Stimulated activated CD8-positive, alpha-beta memory T cell treated with anti-CD3 and anti-CD28 coated beads, Interleukin-7, amount 100 ng/mL, for 48 hours (primary cell): ENCODE measurements at places on chromosomes 5 and 9.

- DNase-seq = no peak
These were observed 743.7 kb upstream of the GRAMD2B start for GRCh38 chr5:125679522-125679921.

DNA sequence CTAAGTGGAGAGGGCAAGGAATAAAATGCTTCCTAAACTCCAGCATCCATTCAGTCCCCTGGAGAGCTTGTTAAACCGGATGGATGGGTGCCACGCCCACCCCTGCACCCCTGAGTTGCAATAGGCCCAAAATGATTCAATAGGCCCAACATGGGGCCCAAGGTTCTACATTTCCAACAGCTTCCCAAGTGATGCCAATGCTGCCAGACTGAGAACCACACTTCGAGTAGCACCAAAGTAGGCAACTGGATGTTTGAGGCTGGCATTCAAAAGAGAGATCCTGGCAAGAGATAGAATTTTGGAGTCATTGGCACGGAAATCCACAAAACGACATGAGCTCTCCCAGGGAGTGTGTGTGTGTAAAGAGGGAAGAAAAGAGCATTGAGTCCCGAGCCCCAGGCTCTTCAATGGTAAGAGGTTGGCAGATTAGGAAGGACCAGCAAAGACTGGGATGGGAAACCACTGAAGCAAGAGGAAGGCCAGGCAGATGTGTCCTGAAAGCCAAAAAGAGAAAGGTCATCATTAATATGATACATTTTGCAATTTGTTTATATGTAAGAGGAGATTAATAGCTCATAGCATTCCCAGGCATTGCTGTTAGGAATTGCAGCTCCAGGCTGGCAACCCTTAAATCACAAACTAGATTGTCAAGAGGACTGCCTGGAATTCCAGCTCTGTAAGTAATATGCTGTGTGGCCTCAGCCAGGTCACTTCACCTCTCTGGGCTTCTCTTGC is 130.6 kb downstream of the KCNIP1 start:
- no peak for DNase-seq

- DNase-seq = no peak
These were observed 16.3 kb upstream of the LRRC14B start for GRCh38 chr5:174876-175465.

DNA sequence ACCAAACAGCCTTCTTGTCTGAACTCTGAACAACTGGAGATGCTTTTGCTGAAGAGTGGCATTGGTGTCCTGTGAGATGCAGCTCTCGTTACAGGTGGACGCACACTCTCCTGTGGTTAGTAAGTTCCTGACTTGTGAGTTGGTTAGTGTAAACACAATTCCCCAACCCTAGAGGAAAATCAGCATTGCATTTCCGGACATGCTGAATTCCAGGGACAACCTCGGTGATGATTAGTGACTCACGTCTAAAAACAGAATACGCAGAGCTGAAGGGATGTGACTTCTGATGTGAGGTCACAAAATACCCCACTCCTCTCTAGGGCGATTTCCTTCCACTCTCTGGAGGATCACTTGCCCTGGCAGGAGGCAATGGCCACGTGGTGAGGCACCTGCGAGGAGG is 5.0 kb downstream of the OR2V2 start:
- DNase-seq = no peak

DNA sequence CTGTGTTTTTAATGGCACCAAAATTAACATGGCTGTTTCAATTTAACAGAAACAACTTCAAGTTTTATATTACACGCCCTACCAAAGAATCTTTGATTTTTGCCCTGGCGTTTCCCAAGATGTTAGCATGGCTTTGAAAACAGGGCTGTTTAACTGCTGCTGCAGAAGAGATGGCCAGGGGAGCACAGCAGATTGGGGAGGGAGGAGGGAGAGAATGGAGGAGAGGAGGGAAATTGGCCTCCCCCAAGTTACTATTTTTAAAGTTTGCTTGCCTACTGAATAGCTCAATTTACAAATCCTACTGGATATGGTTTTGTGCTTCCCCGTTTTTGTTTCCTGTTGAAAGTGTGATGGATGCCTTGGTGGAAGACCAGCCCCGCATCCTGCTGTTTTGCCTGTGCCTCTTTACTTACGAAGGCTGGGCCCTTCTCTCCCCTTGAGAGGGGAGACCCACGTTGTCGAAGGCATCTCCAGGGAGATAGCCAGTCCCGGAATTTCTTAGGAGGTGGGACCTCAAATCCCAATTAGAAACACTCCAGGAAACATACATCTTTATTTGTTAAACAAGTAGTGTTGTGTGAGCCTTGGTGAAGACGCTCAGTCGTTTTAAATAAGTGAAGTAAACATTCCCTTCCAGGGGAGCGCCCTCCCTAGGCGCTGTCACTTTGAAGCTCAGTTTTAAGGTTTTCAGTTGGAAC is 98.6 kb downstream of the AOPEP start:
- no peak for DNase-seq

DNA sequence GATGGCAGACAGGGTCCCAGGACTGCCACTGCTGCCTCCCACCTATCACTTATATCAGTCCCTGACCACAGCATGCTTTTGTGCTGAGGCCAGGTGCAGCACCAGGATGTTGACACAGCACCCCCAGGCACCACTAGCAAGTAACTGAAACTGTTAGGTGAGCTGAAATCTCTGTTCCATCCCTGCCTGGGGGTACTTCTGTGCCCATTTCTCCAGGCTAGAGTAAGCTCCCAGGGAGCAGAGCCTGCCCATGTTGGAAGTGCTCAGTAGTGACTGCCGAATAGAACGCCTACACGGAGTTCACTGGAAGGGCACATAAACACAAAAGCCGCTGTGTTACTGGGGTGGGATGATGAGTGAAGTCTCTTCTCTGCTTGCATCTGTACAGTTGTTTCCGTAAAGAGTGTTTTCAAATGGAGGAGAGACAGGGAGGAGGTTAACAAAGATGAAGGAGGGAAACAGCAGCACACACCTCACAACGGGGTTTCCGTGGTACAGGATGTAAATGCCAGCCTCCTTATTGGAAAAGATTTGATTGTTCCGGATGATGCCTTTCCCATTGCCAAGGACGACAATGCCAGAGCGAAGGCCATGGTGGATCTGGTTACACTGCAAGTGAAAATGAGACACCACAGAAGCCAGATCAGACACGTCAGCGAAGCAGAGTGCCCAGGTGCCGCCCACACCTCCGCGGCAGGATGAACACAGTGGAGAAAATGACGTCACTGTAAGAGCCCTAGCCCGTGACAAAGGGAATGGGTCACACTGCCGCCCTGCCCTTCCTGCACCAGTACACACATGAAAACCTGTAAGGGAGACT is 43.1 kb downstream of the POLR1E start:
- peak; percentile 74 for DNase-seq

DNA sequence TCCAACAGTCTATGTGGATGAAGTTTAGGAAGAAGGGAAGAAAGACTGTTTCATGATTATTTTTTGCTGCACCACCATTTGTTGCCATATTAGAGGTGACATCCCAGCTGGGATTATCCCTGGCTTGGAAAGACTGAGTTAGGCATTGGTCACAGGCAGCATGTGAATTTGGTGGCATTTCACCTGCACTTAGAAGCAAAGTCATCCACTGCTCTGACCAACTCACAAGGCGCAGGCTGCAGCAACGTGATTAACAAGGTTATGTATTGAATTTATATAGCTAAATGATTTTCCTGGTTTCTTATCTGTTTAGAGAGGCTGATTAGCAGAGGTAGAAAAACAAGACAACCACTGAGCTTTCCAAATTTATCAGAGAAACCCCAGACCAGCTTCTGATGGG is 2.7 kb downstream of the FYB1 start:
- no peak for DNase-seq

DNA sequence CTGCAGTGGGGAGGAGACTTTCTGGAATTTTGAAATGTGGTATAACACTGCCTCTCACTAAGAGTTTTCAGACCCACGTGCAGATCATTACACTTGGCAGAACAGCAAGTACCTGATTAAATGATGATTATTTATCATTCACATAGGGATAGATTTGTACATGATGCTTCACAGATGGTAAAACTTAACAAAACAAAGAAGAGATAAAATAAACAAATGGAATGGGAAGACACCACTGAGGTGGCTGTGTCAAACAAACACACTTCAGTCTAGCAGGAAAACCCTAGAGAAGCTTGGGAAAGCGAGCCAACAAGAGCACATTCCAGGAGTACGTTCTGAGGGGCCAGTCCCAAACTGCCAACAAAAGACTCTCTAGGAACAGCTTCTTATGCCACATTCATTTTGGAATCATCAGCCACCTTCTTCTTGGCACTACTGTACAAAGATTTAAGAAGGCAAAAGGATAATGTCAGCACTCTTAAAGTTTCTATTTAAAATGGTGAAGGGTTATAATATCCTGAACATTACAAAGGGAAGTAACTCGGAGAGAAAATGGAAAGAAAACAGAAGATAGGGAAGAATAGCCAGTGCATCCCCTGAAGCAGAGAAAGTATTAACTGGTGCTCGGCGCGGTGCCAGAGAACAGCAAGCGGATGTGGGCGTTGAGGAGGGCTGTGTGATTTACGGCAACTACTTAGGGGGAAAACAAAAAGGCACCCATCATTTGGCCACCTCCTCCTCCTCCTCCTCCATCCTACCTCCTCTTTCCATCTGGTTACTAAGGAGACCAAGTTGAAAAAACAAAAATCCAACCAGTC is 1.6 kb downstream of the MED27 start:
- peak; percentile 9 for DNase-seq

- DNase-seq = no peak
These were observed 79.8 kb downstream of the RICTOR start for GRCh38 chr5:38994324-38994927.

DNA sequence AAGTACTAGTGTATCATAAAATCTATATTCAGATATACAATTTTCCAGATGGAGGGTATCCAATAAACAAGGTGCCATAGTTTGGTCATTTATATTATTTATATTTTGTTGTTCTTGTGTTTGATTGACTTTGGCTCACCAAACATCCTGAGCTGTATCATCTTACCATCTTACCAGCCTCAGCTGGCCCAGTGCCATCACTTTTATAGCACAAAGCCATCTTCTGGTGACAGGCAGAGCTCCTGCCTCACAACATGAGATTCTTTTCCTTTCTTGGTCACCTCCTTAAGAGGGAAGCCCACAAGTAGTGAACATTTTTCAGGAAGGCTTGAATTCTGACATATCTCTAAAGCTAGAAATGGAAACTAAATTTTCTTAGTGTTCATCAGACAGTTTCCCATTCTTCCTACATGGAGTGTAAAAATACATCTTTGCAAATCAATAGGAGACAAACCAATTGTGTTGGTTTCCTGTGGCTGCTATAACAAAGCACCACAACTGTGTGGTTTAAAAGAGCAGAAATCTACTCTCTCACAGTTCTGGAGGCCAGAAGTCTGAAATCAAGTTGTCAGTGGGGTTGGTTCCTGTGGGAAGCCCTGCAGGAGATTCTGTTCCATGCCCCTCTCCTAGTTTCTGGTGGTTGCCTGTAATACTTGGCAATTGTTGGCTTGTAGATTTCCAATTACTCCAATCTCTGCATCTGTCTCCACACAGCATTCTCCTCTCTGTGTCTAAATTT is 341.8 kb downstream of the MAN2A1 start:
- DNase-seq = no peak

- no peak for DNase-seq
These were observed 354.6 kb downstream of the SLIT3 start for GRCh38 chr5:168946363-168946762.

DNA sequence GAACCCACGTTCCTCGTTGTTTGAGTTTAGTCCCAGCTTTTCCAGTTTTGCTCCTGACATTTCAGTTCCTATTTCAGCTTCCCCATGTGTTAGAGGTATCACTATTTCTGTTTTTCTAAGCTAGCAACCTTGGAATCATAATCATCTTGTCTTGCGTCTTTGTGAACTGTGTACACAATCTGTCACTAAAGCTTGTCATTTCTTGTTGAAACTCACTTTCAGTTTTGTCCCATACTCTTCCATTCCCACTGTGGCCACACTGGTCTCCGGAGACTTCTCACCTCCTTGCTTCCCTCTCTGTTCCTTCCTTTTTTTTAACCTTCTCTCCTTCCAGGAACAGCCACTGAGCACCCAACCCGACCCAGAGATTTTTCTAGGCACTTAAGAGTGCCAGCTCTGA is 36.9 kb downstream of the TGFBR1 start:
- DNase-seq = no peak

- DNase-seq = no peak
These were observed 54.6 kb upstream of the POU4F3 start for GRCh38 chr5:146284016-146284415.

DNA sequence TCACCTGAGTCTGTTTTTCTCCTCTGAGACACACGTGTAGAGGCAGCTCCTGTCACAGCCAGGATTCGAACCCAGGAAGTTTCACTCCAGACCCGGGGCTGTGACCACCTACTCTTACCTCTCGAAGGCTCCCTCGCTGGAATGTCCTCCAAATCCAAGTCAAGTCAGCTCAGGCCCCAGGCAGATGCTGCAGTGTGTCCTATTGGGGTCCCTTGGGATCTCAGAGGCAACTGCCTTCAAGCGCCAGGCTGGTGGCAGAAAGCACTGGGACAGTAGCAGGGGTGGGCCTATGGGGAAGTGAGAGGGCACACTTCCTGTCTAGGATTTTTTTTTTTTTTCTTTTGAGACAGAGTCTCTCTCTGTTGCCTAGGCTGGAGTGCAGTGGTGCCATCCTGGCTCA is 762 bp upstream of the ST6GALNAC4 start:
- DNase-seq = no peak

GRCh38 chr5:38612851-38613250 is 56.4 kb upstream of the LIFR start:
- DNase-seq = no peak
